ENCODE measurements at places on chromosomes 13 and 19.

DNA sequence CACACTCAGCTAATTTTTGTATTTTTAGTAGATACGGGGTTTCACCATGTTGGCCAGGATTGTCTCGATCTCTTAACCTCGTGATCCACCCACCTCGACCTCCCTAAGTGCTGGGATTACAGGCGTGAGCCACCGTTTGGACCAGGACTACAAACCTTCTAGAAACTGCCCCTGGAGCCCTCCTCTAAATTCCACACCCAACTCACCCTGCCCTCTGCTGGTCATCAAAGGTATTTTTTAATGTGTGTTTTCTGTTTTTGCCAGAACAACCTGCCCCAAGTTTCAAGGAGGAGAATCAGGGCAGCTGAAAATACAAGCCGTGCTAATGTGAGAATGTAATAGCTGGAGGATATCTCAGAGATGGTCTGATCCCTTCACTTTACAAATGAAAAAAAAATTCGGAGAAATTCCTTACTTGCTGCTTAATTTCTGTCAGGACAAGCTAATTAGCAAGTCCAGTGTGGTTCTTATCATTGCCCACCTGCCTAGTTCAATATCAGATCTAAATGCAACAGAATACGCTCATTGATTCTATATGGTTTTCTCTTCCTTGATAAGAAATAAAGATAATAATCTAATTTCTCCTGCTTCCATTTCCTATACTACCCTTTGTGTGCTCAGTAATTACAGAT lies 4.1 kb downstream of the ATP8A2 start:
- DNase-seq: no peak

- DNase-seq: no peak
These were observed 43.5 kb upstream of the NPAS1 start for GRCh38 chr19:46975925-46976782.

- no peak for DNase-seq
These were observed 90.5 kb upstream of the SLC15A1 start for GRCh38 chr13:98842858-98843481.

DNA sequence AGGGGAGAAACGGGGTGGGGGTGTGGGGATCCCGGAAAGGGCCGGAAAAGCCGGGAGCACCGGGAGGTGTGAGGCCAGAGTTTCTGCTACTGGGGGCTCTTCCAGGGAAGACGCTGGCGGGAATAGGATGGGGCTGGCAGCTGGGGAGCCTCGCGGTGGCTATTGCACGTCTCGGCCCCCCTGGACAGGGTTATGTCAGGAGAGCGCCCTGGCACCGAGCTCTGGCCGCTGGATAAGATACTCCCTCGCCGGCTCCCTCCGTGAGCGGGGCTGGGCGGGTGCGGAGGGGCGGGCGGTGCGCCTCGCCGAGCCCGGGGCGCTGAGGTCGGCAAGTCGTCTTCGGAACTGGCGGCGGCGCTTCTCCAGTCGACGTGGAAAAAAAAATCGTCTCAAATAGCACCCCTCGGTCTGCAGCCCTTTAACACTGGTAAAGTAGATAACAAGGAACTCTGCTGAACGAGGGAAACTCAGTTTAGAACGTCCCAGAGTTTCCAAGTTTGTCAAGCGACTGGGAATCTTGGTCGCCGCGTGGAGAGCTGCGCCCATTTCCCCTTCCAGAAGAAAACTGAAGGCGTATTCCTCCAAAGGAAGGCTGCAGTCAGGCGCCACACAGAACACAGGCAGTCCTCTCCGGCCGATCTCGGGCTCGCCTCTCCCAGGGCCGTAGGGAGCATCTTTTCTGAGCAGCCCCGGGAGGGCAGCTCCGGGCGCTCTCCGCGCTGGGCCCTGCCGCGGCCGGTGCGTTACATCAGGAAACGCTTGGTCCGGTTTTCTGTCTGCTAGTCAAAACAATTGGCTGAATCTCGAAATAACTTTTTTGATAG lies 115.1 kb downstream of the KCNRG start:
- DNase-seq: no peak

- DNase-seq: no peak
These were observed 830.8 kb downstream of the DIAPH3 start for GRCh38 chr13:59332966-59333365.

DNA sequence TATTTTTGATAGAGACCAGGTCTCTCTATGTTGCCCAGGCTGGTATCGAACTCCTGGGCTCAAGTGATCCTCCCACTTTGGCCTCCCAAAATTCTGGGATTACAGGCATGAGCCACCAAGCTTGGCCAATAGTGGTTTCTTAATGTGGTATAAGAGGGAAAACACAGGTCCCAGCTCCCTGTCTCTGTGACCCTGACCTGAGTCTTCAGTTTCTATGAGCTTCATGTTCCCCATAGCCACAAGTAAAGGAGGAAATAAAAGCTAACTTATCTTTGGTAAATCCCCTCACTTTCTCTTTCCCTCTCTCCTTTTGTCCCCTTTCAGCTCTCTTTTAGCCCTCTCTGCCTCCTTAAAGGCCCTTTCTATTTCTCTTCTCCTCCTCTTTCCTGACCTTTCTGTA lies 50.3 kb downstream of the ABCC4 start:
- DNase-seq: no peak

DNA sequence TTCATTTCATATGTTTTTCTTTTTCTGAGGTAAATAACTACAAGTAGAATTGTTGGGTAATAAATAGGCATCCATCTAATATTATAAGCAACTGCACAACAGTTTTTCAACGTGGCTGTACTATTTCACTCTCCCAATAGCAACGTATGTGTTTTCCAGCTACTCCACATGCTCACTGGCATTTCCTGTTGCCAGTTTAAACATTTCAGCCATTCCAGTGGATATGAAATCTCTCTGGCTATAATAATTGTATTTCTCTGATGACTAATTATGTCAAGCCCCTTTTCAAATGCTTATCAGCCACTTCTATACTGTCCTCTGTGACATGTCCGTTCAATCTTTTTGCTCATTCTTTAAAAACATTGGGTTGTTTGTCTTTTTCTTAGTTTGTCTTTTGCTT lies 26.8 kb upstream of the ALOX5AP start:
- DNase-seq: no peak

DNA sequence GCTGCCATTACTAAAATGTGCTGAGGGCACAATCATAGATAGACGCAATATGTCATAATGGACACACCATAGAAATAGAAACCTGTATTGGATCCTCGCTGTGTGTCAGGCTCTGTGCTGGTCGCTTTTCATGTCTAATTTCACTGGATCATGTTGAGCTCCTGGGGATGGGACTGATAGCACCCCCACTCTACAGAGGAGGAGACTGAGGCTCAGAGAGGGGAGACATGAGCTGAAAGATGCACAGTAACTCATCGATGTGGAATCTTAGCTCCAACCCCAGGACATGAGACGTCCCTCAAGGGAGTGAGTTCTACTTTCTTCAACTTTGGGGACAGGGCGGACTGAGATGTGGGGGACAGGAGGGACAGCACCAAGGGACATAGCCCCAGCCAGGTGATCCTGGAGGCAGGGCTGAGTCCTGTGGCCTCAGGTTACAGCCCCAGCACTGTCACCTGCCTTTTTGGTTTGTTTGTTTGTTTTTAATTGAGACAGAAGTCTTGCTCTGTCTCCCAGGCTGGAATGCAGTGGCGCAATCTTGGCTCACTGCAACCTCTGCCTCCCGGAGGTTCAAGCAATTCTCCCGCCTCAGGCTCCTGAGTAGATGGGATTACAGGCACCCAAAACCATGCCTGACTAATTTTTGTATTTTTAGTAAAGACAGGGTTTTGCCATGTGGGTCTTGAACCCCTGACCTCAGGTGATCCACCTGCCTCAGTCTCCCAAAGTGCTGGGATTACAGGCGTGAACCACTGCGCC lies 6.6 kb upstream of the GIPC1 start:
- no peak for DNase-seq

GRCh38 chr19:932648-933552 lies 7.1 kb downstream of the ARID3A start:
- no peak for DNase-seq

GRCh38 chr19:48348737-48349136 lies 15.0 kb downstream of the TMEM143 start:
- no peak for DNase-seq

- no peak for DNase-seq
These were observed 2.0 kb upstream of the LILRB2 start for GRCh38 chr19:54282686-54283470.

DNA sequence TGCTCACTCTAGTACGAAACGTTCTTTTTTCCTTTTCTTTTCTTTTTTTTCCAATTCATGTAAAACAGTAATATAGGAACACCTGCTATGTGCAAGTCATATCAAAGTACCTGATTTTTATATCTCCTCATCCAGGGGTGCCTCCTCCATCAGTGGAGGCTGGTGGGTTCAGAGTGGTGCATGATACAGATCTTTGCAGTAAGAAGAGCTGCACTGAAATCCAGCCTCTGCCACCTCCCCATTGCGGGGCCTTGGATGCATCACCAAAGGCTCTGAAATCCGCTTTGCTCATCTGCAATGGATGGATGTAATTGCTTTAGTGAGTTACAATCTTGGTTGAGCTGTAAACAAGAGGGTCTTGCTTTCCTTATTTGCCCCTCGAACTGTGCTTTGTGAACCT lies 38.3 kb downstream of the GPR12 start:
- no peak for DNase-seq

Data from esophagus squamous epithelium (tissue), 5 donors.